ENCODE measurements at places on chromosomes 6 and 20.

DNA sequence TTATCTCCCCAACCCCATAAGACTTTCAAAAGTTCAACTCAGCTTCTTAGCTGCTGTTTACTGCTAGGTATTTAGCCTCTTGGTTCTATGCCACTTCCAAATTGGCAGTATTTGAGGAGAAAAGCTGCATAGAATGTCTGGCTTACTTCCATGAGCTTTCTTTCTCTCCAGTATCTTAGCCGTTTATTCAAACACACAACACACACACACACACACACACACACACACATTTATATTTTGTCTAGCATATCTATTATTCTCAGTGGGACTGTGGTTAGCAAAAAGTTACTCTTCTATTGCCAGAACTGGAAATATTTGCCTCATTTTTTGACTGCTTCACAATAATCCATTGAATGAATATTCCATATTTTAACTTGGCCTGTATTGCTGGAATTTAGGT lies 634.2 kb upstream of the IMPG1 start:
- no peak for DNase-seq

GRCh38 chr6:109483735-109484057 lies 677 bp upstream of the ZBTB24 start:
- DNase-seq, result no peak

DNA sequence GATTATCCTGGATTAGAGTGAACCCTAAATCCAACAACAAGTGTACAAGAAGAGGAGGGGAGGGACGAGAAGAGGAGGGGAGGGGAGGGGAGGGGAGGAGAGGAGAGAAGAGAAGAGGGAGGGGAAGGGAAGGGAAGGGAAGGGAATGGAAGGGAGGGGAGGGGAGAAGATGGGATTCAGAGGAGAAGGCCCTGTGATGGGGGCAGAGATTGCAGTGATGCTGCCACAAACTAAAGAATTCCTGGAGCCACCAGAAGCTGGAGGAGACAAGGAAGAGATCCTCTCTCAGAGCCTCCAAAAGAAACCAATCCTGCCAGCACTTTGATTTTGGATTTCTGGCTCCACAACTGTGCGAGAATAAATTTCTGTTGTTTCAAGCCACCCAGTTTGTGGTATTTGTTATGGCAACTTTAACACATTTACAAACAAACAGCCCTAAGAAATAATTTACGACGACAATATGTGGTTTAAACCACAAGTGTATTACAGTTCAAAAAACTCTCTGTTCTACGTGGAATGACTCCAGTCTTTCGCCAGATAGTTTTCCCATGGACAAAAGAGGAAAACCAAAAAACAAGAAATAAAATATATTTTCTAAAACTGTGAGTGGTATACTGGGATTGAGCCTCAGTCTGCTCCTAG lies 235.4 kb downstream of the HDGFL1 start:
- no peak for DNase-seq

- no peak for DNase-seq
Measured at GRCh38 chr20:54227241-54227640, 19.4 kb downstream of the PFDN4 start.

- DNase-seq, result no peak
Measured at GRCh38 chr6:106253731-106254130, 71.8 kb downstream of the ATG5 start.

DNA sequence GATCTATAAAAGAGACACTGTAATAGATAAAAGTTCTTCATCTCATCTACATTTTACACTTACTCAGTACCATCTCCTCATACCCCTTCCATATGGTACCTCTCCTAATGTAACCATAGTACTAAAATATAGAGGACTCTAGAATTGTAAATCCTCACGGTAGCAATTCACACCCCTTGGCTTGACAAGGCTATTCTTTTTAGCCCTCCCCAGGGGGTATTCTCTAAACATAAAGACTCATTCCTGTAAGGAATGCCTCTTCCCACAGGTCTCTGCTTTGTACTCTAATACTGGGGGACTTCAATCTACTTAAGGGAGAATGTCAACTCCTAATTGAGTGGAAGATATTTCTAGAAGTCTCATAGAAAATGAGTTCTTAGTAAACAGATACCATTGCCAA lies 85.9 kb downstream of the VIP start:
- no peak for DNase-seq

GRCh38 chr20:24297993-24298392 lies 171.4 kb upstream of the SYNDIG1 start:
- DNase-seq, result no peak

DNA sequence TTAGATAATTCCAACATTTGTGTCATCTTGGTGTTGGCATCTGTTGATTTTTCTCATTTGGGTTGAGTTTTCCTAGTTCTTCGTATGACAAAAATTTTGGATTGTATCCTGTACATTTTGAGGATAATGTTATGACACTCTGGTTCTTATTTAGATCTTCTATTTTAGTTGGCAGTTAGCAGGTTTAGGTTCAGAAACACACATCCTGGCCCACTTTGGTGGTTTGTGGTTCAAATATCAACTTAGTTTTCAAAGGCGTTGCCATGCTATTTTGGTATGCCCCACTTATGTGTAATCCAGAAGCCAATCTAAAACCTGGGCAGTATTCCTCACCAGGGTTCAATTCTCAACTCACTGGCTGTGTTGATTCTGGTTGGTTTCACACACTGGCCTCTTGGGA lies 68.2 kb downstream of the NOX3 start:
- no peak for DNase-seq

DNA sequence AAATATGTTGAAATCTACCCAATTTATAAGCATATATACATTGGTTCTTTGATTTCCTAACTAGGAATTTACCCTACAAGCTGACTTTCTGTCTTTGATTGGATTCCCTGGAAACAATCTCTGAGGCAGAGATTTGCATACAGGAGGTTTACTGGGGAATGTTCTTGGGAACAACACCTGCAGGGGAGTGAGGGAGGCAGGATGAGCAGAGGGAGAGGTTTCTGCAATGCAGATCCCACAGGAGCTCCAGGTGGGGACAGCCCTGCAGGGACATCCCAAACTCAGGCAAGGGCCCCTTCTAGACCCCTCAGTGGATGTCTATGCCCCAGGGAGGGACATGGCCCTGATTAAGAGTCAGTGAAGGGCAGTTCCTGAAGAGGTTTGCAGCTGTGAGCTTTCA lies 95.2 kb upstream of the CCDC167 start:
- DNase-seq, result no peak
